ENCODE measurements at places on chromosomes 2 and 18. TPM values are rescaled to one million over a fixed set of nuclear protein-coding genes. Genes with fewer than 3 reads are reported as not detected.

TDRD15 gene
- not detected for total RNA-seq

BOLL gene
- 0.08 TPM for total RNA-seq

RAX gene
- total RNA-seq = not detected

IL1F10 gene
- total RNA-seq = not detected
